ENCODE measurements at places on chromosomes 7 and 10. TPM values are rescaled to one million over a fixed set of nuclear protein-coding genes. Genes with fewer than 3 reads are reported as not detected.

FKBP6 gene
- total RNA-seq, result not detected

NUTM2D gene
- total RNA-seq, result 3.7 TPM

OPALIN gene
- total RNA-seq, result not detected

NPC1L1 gene
- total RNA-seq, result 0.49 TPM

PTPRZ1 gene
- total RNA-seq, result 8.1 TPM

HOXA13 gene
- 14.5 TPM for total RNA-seq

SPDYE8 gene
- total RNA-seq, result not detected

ATOH7 gene
- not detected for total RNA-seq

PIK3AP1 gene
- total RNA-seq, result 5.9 TPM

RPEL1 gene
- not detected for total RNA-seq

FAM13C gene
- 12.8 TPM for total RNA-seq

MYH16 gene
- total RNA-seq, result not detected

HOGA1 gene
- total RNA-seq, result 0.98 TPM

TFR2 gene
- 0.25 TPM for total RNA-seq

DNA sequence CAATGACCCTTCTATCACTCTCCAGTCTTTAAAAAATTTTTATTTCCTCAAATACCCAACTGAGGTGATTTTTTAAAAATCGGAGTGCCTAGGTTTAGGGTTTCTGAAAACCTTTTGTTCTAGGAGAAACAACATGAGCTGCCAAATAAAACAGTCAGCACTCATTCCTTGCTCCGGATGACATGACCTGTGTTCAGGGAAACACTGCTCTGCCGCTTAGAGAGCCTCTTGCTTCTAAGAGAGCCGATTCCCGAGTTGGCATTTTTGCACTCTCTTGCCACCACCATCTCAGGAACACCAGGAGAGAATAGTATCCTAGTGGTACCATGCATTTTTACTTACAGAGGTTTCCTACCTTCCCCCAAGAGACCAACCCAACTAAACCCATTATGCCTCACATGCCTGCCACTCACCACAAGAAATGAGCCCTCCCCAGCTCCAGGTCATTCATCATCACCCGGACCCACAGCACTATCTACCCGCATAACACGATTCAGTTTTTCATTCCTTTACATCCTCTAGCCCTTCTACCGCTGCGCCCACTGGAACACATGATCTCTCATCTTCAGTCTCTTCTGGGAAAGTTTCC is 365.4 kb downstream of the THSD7A start:
- no peak for DNase-seq

GRCh38 chr10:79203014-79203644 is 134.4 kb downstream of the ZMIZ1 start:
- DNase-seq, result no peak

DNA sequence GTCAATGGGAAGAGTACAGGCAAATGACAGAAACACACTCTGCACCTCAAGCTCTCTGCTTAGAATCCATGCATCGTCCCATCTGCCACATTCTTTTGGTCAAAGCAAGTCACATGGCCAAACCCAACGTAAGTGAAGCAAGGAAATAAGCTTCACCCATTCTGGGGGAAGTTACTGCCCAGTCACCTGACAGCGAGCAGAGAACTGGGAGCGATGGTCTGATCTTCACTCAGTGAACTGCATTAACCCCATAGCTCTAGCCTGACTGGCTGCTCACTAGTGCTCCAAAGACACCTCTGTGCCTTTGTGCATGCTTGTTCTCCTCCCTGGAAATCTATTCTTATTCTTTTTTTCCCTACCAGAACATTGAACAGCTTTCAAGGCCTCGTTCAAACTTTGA is 89.9 kb downstream of the APBB1IP start:
- DNase-seq, result no peak

GRCh38 chr7:158934628-158935027 is 78.3 kb downstream of the DYNC2I1 start:
- DNase-seq, result no peak

DNA sequence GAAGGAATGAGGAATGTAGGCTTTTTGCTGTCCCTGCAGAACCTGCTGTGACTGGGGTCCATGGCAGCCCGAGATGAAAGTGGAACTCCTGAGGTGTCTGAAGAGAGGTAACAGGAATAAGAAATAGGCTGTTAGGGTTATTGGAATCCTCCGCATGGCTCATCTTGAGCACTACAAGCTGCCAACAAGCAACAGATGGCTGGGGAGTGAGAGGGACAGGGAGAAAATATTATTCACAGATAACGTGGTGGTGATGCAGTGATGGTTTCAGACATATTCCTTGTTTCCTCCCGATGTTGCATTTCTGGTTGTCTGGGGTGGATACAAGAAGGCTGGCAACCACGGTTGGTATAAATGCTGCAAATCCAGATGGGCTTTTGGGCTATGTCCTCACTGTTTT is 46.1 kb downstream of the AP3M1 start:
- no peak for DNase-seq

DNA sequence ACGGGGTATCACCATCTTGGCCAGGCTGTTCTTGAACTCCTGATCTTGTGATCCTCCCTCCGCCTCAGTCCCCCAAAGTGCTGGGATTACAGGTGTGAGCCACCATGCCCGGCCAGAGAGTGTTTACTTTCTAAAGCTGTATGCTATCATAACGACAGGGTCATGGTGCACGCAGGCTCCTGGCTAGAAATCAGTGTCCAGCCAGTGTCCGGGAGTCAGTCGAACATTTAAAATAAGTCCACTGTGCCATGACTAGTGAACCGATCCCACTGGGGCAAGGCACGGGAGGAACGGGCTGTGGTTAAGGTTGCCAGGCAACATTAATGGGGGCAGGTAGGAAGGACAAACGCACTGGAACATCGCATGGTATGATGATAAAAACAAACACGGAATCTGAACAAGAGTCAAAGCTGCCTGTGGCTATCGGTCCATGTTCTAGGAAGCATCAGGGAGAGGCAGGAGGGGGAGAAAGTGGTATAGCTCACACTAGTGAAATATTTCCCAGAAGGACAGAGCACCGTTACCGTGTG is 89.0 kb upstream of the SEPHS1 start:
- DNase-seq, result no peak

DNA sequence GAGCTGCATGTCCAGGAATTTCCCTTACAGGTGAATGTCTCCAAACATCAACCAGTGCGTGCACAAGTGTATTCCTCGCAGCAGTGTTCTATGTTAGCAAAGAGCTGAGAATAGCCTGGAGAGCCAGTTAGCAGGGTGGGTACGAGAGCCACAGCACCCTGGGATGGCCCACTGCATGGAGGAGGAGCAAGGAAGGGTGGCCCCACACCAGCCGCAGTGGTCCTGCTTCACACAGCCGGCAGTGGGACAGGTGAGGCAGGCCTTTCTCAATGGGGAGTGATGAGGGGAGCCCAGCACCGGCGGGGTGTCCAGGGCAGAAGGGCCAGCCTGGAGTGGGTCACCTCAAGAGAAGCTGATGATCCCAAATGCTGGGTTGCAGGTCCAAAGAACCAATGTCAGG is 240.7 kb downstream of the TCERG1L start:
- DNase-seq, result no peak

- DNase-seq, result no peak
Measured at GRCh38 chr7:14275356-14275755, 285.9 kb upstream of the ETV1 start.

DNA sequence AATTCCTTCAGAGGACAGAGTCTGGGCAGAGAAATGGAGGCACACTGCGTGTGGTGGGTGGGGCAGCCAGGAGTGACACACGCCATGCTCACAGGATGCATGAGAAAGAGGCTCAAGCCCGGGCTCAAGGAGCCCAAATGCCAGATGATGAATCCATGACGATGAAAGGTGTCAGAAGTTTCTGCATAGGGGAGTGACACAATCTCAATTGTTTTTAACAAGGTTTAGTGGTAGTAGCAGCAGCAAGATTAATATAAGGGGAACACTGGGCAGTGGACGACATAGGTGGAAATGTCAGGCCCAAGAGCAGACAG is 126.1 kb downstream of the TNS3 start:
- no peak for DNase-seq

- no peak for DNase-seq
Measured at GRCh38 chr7:2071133-2071832, 161.5 kb downstream of the MAD1L1 start.

- no peak for DNase-seq
Measured at GRCh38 chr7:46318276-46318675, 397.2 kb upstream of the IGFBP3 start.

- DNase-seq, result no peak
Measured at GRCh38 chr10:69239816-69240434, 19.8 kb downstream of the HKDC1 start.

DNA sequence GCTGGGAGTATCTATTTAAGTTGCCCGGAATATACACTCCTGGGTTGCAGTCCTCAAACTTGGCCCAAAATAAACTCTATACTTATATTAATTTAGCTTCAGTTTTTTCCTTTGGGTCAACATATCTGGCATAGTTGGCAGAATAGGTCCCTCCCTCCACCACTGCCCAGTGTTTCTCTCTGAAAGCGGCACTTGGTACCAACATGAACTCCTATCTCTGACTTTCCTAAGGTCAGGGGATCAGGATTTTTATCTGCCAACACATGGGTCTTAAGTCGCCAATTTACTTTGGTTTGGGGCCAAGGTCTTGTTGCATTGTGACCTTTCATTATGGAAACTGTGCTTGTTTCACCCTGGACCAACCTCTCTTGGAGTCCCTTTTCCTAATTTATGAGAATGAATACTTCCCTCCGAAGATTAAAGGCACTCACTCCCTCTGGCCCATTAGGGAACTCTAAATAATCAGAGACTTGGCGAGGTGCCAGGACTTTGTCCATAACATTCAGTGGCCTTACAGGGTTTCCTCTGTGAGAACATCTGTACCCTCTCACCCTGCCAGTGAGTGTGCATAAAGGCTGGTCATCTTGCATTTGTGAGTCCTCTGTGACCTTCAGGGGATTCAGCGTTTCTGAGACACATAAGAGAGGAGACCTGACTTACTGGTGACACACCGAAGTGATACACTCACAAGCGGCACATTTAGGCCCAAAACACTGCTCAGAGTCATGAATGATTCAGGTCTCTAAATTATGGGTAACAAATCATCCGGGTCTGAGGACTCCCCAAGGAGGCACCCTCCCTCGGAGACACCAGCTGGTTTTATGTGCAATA is 19.7 kb upstream of the FKBP9 start:
- DNase-seq, result no peak

- no peak for DNase-seq
Measured at GRCh38 chr7:78099715-78100394, 301.3 kb downstream of the PHTF2 start.

GRCh38 chr10:100890141-100890672 is 22.6 kb upstream of the SLF2 start:
- DNase-seq, result no peak

GRCh38 chr7:10104292-10104691 is 869.4 kb upstream of the PHF14 start:
- DNase-seq, result no peak

DNA sequence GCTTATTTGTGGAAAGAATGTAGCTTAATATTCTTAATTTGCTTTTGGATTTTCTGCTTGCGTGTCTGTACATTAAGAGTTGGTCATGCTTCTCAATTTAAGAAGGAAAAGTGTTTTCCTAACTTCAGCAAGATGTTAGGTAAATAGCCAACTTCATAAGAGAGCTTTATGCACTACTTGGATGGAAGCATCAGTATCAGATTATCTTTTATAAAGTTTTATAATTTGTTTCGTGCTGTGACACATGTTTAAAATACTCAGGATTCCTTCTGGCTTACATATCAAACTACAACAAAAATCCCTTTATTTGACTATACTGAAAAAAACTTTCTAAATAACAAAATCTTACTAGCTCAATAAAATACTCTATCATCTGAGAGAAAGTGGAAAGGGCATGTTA is 34.8 kb upstream of the AGR2 start:
- no peak for DNase-seq

- no peak for DNase-seq
Measured at GRCh38 chr10:125661941-125662515, 20.9 kb downstream of the TEX36 start.

GRCh38 chr10:17316488-17317170 is 88.6 kb downstream of the VIM start:
- no peak for DNase-seq

GRCh38 chr7:55504967-55505658 is 67.2 kb downstream of the VOPP1 start:
- no peak for DNase-seq

GRCh38 chr7:40753455-40753854 is 618.6 kb downstream of the SUGCT start:
- no peak for DNase-seq

DNA sequence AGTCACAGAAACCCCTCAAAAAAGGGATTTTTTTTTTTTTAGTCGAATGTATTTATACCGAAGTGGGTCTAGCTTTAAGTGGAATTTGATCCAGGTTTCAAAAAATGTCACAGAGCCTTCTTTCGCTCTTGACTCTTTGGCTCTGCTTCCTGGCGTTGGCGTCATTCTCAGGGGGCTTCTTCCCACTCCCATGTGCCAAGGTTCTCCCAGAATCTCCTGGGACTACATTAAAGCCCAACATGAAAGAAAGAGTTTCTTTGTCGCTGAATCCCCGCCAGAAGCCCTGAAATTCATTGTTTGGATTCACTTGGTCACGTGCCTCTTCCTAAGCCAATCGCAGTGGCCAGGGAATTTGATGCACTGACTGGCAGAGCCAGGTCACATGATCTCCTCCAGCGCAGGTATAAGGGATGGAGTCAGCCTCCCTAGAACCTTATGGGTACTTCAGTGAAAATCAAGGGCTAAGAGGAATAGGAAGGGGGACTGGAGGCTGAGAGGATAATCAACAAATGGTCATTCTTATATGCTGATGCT is 101.2 kb downstream of the RPS24 start:
- no peak for DNase-seq

DNA sequence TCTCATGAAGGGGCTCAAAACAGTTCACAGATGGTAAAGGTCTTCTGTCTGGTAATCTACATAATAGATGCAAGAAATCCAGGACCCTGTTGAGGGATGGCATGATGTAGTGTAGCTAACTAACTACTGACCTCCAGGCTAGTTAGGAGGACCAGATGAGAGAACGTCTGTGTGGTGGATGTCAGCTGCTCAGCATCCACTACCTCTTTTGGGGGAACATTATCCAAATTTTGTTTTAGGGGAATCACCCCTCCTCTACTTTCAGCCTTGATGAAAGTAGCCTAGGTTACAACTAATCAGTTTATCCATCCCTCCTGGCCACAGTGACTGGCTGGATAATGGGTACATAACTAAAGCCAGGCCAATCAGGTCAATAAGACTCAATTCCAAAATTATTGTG is 246.0 kb downstream of the RNLS start:
- DNase-seq, result no peak

DNA sequence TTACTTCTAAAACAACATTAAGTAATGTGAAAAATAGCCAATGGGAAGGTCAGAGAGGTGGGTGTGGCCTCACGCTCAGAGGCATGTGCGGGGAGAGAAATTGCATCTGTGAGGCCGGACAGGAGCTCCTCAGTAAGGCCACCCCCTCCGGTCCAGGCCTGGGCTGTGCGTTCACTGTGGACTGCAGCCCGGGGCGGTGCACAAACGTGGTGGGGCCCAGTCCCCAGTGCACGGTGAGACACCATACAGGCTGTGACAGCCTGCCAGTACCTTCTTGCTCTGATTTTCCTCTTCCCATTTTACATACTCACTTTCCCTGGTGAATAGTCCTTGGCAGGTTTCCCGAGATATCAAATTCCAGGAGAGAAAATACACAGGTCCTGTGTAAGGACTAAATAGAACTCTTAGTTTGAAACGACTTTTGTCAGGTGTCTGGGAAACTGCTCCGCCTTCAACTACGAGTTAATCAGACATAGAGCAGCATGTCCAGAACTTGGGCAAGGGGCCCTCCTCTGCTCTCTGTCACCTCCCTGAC is 174.1 kb upstream of the MKI67 start:
- DNase-seq, result no peak

- no peak for DNase-seq
Measured at GRCh38 chr7:101691822-101692384, 62.8 kb upstream of the MYL10 start.
